GM19239 (cell line): ENCODE measurements at places on chromosomes 11 and 22.

DNA sequence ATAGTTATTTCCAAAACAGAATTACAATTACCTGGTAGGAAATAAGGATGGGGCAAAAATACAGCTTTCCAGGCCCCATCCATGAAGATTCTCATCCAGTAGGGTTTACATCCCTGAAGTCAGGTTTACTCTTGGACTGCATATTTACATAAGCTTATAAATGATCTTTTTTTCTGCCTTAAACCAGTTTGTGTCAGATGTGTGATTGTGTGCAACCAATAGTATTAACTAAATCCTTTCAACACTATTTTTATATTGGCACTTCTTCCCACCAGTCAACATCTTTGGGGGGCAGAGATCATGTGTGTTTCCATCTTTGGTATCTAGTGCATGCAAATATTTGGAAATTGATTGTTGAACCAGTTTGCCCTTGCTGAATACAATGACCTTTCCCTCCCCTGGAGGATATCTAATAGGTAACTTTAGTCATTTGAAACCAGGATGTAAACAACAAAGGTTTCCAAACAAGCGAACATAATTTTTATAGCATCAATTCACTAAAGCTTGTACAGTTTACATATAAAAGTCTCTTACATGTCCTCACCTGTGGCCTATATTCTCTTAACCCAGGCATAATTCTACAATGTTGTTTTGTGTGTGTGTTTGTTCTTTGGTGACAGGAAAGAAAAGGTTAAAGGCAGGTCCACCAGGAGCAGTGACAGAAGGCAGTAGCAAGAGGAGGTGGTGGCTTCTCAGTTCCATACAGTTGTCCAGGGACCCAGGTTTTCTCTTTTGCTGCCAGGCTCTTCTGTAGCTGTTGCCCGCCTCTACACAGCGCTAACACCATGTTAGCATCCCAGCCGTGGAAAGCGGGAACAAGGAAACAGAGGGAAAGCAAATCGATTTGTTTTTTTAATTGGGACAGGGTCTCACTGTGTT is 1.7 kb upstream of the ME3 start:
- no peak for DNase-seq

- peak; percentile 32 for DNase-seq
Measured at GRCh38 chr11:78646564-78647185, 72.0 kb upstream of the NARS2 start.

DNA sequence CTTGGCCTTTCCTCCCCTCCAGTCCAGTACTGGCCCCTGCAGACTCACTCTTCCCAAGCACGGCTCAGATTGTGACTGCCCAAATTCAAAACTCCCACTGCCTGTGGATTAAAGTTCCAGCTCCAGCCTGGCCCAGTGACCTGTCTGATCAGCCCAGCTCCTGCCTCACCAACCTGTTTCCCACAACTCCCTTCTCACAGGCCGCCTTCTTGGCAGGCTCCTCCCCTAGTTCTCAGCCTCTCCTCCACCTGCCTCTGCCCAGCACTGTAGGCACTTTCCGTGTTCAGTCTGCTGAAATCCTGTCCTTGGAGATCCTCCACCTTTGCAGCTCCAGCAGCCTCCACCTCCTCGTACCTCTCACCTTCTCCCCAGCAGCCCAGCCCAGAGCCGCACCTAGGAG is 68.6 kb downstream of the MICAL2 start:
- DNase-seq = no peak

GRCh38 chr11:128279866-128280265 is 307.5 kb downstream of the ETS1 start:
- DNase-seq = no peak

DNA sequence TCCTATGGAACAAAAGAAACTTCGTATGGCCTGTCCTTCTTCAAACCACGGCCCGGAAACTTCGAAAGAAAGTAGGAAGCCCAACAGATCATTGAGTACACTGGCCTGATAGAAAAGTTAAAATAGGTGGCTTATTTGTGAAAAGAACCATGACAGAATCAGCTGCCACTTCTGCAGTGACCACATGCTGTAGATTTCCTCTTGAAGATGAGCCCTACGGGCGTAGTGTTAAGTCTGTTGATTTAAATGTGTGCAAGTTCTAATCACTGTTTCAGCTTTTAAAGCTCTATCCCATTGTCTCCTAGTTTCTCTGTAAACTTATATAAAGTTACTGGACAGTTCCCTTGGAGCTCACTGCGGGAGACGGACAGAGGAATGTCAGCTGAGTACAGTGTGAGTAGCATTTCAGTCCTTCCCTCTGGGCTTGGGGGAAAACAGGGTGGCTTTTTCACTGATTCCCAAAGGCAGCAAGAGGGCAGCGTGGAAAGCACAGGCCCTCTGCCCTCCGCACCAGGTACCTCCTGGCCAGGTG is 17.8 kb downstream of the SAMM50 start:
- DNase-seq = no peak

- DNase-seq = no peak
Measured at GRCh38 chr11:133681901-133682300, 149.6 kb upstream of the OPCML start.

- no peak for DNase-seq
Measured at GRCh38 chr22:48800036-48800885, 1027.4 kb downstream of the BRD1 start.

- no peak for DNase-seq
Measured at GRCh38 chr11:99592266-99592665, 571.5 kb downstream of the CNTN5 start.
